ENCODE measurements at places on chromosomes 5 and 9.

GRCh38 chr9:101736717-101737116 lies 1.7 kb downstream of the GRIN3A start:
- DNase-seq, result no peak

- no peak for DNase-seq
Observed at GRCh38 chr5:76852772-76853171, 3.0 kb downstream of the S100Z start.

GRCh38 chr5:66346869-66347268 lies 202.8 kb downstream of the SREK1 start:
- DNase-seq, result no peak

DNA sequence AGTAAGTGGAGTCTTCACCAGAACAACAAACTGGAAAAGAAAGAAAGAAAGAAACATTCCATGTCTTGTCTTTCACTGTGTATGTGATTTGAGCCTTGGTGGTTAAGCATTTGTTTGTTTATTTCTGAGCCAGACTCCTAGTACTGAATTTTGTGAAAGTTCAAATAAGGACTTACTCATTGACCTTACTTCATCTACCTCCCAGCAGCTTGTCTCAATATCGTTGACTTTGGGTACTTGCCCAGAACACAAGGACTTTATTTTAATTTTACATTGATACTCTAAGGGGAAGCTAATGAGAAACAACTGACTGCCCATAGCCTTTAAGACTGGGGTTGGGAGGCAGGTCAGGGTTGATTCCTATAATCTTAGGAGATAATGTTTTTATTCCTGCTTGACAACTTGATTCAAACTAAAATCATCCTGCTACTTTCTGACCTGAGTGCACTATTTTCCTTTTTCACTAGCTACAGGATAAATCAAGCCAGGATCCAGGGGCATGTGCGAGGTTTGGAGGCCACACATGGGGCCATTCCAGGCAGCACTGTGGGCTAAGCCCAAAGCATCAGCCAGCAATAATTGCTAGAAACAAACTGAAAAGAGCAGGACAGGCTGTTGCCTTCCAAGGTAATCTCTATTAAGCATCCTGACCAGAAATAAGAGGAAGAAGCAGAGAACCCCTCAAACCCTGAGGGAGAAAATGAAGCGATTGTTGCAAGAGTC lies 138.9 kb upstream of the RUSC2 start:
- DNase-seq, result no peak

DNA sequence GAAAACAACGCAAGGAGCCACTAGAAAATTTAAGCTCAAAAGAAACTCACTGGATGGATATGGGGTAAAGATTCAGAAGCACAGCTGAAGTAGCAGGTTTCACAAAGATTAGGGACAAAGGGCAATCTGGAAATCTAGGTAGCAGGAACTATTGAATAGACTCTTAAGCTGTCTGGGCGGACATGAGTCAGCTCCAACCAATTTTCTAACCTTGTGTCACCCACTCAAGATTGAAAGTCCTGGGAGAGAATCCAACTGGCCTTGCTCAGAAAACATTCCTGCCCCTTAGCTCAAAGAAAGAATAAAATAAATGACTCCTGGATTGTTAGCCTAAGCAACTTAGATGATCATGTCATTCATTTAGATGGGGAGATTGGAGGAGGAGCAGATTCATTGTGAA lies 69.2 kb downstream of the STK32A start:
- DNase-seq, result no peak

- no peak for DNase-seq
Observed at GRCh38 chr5:168693297-168693696, 114.1 kb upstream of the PANK3 start.

DNA sequence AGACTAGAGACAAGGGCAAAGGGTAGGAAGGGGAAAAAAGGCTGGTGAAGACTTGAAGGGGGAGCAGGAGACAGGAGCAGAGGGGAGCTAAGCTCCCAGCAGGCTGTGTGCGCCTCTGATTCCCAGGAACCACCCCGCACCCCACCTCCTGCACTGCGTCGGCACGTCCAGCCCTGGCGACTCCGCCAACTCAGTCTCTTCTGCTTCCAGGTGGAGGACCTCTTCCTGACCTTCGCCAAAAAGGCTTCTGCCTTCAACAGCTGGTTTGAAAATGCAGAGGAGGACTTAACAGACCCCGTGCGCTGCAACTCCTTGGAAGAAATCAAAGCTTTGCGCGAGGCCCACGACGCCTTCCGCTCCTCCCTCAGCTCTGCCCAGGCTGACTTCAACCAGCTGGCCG lies 30.5 kb downstream of the DYNC2I2 start:
- DNase-seq, result no peak

GRCh38 chr9:5552301-5552700 lies 42.0 kb downstream of the PDCD1LG2 start:
- DNase-seq, result no peak

Measured in SK-N-MC (cell line).